ENCODE measurements at places on chromosomes 7 and 10.

DNA sequence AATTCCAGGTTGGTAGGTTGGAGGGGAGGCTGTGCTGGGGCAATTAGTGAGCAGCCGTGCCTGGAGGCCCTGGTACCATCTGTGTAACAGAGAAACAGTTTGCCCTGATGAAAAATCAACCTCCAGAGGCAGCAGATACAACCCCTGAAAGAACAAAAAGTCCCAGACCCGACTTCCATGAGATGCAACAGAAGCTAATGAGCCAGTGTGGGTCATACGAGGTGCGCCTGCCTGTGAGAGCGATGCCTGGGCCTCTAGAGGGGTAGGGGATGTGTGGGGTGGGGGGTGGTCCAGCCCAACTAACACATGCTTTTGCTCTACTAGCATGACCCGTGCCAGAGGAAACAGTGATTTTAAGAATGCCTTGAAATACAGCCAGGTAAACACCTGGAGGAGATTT lies 39.3 kb downstream of the CELF2 start:
- DNase-seq, result no peak

GRCh38 chr10:63760708-63761047 lies 239.5 kb downstream of the REEP3 start:
- no peak for DNase-seq

DNA sequence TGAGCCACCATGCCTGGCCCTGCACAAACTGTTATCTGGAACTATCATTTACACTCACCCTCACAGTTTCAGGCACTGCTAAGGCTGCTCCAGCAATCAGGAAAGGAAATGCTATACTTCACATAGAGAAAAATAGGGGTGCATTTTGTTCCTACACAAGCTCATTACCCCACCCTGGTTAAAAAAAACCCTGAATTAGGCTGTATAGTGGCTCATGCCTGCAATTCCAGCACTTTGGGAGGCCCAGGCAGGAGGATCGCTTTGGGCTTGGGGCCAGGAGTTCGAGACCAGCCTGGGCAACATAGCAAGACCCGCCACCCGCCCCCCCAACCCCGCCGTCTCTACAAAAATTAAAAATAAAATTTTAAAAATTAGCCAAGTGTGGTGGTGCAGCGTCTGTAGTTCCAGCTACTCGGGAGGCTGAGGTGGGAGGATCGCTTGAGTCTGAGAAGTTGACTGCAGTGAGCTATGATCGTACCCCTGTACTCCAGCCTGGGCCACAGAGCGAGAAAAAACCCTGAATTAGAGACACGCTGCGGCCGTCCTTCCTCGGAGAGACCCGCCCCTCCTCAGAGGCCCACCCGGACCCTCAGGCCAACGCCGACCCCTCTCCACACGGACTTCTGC lies 539 bp downstream of the PTCD1 start:
- no peak for DNase-seq

GRCh38 chr7:54964136-54964535 lies 54.7 kb upstream of the EGFR start:
- DNase-seq, result no peak

DNA sequence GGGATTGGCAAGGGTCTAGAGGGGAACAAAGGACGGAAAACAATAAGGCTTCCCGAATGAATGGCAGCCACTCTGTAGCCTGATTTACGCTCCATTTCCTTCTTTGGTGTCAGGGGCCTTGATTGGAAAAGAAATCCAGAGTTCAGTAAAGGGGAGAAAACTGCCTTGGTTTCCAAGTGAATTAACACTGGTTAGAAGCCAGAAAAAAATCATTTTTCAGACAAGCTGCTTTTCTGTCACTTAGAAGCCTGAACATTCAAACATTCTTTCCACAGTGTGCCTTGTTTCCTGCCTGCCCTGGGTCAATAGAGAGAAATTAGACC lies 283 bp upstream of the TRDMT1 start:
- DNase-seq, result no peak

- no peak for DNase-seq
Measured at GRCh38 chr7:22325671-22326070, 31.3 kb downstream of the RAPGEF5 start.

DNA sequence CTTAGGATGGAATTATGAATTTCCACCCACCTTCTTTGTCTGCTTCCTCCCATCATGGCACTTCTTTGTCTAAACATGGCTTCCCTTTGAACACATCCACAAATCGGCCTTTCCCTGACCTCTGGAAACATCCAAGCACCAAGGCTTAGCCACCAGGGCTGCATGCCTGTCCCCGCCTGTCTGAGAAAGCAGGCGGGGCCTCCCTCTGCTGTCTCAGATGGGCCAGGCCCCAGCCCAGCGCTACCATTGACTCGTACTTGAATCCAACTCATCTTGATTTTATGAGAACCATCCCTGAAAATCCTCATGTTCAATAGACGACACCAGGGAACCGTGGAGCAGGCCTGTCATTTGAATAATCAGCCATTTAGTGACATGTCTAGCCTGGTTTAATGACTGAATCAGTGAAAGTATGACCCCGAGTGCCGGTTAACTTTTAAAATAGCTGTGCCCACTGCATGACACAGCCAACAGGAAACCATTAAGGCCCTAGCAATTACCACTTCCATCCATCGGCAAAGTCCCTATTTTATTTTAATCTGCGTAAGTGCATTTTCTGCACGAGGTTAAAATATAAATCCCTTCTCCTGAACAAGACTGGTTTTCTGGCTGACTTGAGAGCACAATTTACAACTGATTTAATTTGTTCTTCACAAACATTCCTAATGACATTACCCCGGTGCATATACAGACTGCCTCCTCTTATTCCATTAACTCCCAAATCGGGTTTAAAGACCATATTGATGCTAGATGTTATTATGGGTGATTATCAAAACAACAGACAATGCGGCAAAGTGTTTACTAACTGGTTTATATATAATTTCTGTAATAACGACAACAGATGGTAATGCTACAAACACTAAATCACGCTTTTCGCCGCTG lies 194.7 kb downstream of the BUB3 start:
- DNase-seq, result no peak

- no peak for DNase-seq
Measured at GRCh38 chr10:11532306-11532705, 79.1 kb downstream of the USP6NL start.

- no peak for DNase-seq
Measured at GRCh38 chr10:76882245-76882644, 755.4 kb downstream of the KCNMA1 start.

DNA sequence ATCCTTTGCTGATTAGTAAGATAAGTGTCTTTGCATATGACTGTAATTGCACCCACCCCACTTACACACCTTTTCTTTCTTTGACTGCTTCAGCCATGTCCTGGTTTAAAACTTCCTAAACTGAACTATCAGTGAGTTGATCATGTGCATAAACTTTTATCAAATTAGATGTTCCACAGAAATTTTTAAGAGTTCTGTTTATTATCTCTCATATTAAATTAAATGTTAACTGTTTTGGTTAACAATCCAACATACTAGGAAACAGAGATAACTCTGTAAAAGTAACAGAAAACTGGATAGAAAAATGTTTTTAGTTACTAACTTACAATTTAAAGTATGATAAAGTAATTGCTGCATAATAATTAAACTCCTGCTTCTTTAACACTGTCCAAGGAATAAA lies 959.6 kb upstream of the LRRN3 start:
- no peak for DNase-seq

GRCh38 chr7:92835261-92835850 lies 1.0 kb downstream of the CDK6 start:
- no peak for DNase-seq

GRCh38 chr10:24418532-24418931 lies 209.6 kb downstream of the KIAA1217 start:
- DNase-seq, result no peak

- no peak for DNase-seq
Measured at GRCh38 chr7:23105086-23105643, 420 bp upstream of the KLHL7 start.

- DNase-seq, result no peak
Measured at GRCh38 chr10:48444266-48444665, 137.8 kb downstream of the MAPK8 start.

DNA sequence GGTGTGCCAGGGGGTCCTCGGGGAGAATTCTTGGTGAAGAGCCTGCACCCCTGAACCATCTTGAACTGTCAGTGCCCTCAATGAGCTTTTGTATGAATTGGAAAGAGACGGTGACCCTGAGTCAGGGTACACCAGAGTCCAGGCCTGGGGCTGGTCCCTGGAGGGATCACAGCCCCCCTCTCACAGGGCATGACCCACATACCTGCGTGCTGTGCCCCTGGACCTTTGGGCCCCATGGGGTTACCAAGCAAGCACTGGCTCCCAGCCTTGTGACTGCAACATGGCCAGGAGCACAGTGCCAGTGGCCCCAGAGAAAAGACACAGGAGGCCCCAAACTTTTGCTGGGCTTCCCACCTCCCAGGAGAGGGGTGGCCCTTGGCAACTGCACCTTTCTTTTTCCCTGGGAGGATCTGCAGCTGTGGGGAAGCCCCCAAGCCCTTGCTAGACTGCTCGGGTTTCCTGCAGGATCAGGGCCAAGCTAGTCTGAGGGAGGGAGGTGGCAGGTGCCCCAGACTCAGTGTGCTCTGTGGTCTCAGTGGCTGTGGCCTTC lies 153.5 kb downstream of the ZNF248 start:
- DNase-seq, result no peak

- no peak for DNase-seq
Measured at GRCh38 chr7:2445898-2446555, 30.2 kb downstream of the GRIFIN start.

GRCh38 chr10:26486304-26486703 lies 48.2 kb downstream of the APBB1IP start:
- DNase-seq, result no peak

GRCh38 chr10:80878330-80878729 lies 340.6 kb downstream of the SH2D4B start:
- DNase-seq, result no peak

GRCh38 chr7:7414791-7415603 lies 120.7 kb downstream of the COL28A1 start:
- no peak for DNase-seq

DNA sequence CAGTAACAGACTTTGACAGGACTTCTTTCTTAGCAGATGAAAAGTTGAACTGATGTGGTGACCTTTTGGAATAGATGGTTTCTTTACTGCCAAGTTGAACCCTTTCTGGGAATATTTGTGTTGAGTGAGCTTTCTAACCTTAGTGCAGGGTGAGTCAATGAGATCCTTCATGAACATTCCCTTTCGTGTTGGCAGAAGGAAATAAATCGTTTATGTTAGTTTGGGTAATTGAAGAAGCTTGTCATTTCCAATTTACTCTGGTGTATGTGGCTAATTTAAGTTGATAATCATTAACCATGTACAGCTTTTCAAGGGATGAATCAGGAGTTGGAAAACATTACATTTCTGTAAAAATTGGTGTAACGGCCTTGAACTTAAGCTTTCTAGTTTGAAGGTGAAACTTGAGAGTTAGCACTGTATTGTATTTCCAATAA lies 43.4 kb downstream of the PTTG1IP2 start:
- DNase-seq, result no peak

DNA sequence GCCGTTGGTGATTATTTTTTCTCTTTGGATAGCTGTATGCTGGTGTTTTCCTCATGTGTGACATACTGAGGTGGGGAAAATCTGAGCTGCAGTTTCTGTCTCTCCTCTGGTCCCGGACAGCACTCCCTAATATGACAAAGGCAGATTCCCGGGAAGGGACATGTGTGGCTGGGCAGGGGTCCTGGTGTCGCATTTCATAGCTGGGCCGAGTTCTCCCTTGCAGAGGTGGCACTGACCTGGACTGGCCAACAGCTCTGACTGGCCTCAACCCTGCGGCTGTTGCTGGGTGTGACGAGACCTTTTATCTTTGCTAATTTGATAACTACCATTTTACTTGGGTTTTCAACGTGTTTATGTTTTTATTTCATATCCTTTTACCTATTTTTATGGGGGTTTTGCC lies 248.6 kb upstream of the TCERG1L start:
- no peak for DNase-seq

DNA sequence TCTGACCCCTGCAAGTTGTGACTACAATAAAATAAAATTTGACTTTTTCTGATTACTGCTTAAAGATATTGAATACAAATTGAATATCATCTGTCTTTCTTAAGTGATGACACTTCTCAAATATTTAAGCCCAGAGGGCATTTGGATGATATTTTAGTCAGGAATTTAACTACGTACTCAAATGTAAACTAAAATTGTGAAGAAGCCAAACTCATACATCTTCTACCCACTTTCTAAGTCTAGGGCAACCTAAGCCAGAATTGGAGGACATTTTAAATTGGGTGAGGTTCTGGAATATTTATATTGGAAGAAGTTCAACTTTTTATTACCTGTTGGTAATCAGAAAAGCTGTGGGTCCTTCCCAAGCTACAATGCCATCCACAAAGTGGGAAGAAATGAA lies 149.1 kb upstream of the WDR11 start:
- no peak for DNase-seq

DNA sequence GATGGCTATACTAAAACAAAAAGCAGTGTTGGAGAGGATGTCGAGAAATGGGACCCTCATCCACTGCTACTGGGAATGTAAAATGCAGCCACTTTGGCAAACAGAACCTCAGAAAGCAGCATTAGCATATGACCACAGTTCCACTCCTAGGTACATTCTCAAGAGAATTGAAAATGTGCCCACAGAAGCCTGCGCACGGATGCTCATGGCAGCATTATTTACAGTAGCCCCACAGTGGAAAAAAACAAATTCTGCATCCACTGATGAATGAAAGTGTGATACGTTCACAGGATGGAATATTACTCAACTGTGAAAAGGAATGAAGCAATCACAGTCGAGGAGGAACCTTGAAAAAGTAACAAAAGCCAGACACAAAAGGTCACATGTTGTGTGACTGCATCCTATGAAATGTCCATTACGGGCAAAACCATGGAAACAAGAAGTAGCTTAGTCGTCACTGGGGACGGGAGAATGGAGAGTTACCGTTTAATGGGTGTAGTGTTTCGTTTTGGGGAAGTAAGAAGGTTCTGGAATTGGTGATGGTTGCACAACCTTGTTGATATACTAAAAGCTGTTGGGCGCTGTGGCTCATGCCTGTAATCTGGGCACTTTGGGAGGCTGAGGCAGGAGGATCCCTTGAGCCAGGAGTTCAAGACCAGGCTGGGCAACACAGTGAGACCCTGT lies 2.5 kb upstream of the UPK3B start:
- DNase-seq, result no peak

DNA sequence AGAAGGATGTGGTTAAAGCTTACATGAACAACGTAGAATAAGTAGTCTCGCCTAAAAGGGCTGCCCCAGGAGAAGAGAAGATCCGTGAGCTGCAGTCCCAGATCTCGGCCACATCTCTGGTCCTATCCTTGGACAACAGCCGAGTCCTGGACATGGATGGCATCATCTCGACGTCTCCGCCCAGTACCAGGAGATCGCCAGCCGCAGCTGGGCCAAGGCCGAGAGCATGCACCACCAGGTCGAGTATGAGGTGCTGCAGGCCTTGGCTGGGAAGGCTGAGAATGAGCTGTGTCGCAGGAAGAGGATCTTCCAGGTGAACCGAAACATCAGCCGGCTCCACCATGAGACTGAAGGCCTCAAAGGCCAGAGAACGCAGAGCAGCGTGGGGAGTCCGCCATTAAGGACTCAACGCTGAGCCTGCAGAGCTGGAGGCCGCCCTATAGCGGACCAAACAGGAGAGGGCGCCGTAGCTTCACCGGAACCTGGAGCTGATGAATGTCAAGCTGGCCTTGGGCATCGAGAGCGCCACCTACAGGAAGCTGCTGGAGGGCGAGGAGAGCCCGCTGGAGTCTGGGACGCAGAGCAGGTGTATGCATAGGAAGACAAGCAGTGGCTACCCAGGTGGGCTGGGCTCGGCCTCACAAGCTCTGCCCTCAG lies 22.2 kb downstream of the LIPK start:
- peak; percentile 2 for DNase-seq

Data from activated T-helper 1 cell treated with Interleukin-2 at 50 U/mL for 16 hours (primary cell).